A172 (cell line): ENCODE measurements at places on chromosomes 7 and 10.

DNA sequence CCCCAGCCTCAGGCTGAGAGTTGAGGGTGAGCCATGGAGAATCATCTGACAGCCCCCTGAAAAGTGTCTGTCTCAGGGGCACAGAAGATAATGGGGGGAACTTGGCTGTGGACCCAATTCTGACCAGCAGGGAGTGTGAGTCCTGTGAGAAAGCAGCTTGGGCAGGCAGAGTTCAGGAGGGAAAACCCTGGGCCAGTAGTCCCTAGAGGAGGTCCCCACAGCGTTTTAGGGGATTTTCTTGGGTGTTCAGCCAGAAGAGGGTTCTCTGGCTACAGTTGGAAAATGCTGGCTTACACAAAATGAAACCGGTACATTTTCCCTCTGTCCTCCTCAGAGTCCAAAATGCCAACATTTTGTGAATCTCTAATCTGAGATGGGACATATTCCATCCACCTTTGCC lies 35.8 kb upstream of the TRIM8 start:
- no peak for DNase-seq

- no peak for DNase-seq
These were observed 58.1 kb downstream of the HECW1 start for GRCh38 chr7:43170571-43170970.

DNA sequence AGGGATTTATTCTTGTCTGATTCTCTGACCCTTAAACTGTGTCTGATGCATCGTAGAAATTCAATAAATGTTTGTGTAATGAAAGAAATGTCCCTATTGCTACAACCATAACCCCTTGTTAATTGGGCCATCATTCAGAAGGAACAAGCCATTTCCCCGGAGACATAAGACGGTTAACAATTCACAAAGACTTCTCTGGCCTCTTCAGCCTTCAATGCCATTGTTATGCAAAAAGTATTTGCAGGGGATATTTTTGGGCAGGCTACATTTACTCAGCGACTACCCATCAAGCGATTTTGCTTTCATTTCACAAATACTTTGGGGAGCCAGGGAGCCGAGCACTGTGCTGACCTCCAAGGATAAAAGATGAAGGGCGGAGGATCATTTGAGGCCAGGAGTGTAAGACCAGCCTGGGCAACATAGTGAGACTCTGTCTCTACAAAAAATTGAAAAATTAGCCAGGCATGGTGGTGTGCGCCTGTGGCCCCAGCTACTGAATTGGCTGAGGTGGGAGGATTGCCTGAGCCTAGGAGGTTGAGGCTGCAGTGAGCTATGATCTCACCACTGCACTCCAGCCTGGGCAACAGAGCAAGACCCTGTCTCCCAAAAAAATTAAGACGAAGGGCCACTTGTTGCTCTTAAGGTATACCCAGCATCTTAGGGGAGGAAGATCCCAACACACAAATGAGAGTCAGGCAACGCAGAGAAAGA lies 20.0 kb upstream of the SDK1 start:
- DNase-seq: no peak

- DNase-seq: no peak
These were observed 1652.7 kb upstream of the LRRTM3 start for GRCh38 chr10:65273115-65273514.
